ENCODE measurements at places on chromosomes 2 and 18.
A peak's percentile ranks its signal among the peaks of the same experiment; 100 is the strongest.

DNA sequence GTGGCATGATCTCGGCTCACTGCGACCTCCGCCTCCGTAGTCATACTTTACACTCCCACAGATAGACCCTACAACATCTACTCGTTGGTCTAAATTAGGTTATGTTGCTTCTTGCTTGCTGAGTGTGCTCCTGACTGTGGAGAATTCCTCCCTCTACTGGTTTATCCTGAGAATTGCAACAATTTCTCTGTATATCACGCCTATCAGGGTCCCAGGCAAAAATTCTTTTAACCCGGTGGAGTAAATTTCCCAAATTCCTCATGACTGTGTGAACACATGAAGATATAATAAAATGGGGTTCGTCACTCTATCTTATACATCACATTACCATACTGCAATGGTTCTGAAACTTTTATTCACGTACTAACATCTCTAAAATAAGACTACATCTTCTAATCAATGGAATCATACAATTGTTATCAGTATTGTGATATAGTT, 156.7 kb downstream of the EVA1A start:
- peak; percentile 14 for DNase-seq

GRCh38 chr18:50973367-50974126, 5.7 kb downstream of the ELAC1 start:
- DNase-seq, result no peak

- DNase-seq, result no peak
These were observed 34.1 kb upstream of the ZDBF2 start for GRCh38 chr2:206240327-206240726.

- DNase-seq, result no peak
These were observed 31.5 kb downstream of the LBH start for GRCh38 chr2:30262716-30263309.

GRCh38 chr2:890791-891190, 59.9 kb upstream of the SNTG2 start:
- DNase-seq, result peak; percentile 52
